ENCODE measurements at places on chromosomes 7 and 10. TPM values are rescaled to one million over a fixed set of nuclear protein-coding genes. Genes with fewer than 3 reads are reported as not detected.

Gene ACTL6B
- polyA plus RNA-seq: not detected

Gene SBDS
- 172 TPM for polyA plus RNA-seq

Gene HELLS
- polyA plus RNA-seq: 18.3 TPM

Gene PKD2L1
- polyA plus RNA-seq: not detected

Gene CCL24
- not detected for polyA plus RNA-seq

Gene MMP21
- polyA plus RNA-seq: not detected

Data from fibroblast of lung (primary cell).